ENCODE measurements at places on chromosomes 1 and 21. TPM values are rescaled to one million over a fixed set of nuclear protein-coding genes. Genes with fewer than 3 reads are reported as not detected.
A peak's percentile ranks its signal among the peaks of the same experiment; 100 is the strongest.

The CDA gene
- total RNA-seq: 3.4 TPM

The B3GALT5 gene
- total RNA-seq: 0.94 TPM

The TENT5C gene
- 30.1 TPM for total RNA-seq

DNA sequence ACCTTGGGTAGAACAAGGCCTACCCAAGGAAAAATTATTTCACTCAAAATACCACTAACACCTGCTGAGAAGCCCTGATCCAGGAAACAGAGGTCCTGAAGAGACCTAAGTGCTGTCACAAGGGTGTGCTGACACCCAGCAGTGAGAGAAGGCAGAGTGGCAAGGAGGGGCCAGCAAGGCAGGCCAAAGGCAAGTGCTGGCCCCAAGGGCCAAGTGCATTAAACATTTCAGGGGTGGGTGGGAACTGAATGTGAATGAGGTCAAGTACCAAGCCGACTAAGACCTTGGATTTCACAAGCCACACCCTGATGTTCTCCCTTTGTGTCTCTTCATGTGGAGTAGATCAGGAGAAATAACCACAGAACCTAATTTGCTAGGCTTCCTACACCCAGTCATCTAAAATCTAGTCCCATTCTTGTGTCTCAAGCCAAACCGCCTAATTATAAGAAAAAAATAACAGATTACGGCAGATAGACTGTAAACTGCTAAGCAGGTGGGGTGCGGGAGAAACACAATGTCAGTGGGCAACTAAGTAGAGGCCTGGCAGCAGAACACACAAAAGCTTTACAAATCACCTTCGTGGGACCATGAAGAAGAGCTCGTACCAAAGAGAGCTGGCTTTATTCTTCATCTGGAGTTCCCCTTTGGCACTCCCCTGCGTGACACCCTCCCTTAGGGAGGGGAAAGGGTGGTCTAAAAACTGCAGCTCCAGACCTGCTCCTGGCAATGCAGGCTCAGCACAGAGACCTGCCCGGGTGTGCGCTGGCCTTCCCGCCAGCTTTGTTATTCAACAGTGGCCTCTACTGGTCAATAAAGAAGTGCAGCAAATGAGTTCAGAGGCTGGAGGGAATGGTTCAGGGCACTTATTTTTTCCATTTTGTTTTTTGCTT lies 8.7 kb downstream of the UBE2G2 start:
- DNase-seq: peak; percentile 74

- DNase-seq: no peak
These were observed 39.9 kb upstream of the HMGN1 start for GRCh38 chr21:39388811-39389155.

The CSF1 gene
- total RNA-seq: 65.3 TPM

The PEAR1 gene
- total RNA-seq: 15.3 TPM

DNA sequence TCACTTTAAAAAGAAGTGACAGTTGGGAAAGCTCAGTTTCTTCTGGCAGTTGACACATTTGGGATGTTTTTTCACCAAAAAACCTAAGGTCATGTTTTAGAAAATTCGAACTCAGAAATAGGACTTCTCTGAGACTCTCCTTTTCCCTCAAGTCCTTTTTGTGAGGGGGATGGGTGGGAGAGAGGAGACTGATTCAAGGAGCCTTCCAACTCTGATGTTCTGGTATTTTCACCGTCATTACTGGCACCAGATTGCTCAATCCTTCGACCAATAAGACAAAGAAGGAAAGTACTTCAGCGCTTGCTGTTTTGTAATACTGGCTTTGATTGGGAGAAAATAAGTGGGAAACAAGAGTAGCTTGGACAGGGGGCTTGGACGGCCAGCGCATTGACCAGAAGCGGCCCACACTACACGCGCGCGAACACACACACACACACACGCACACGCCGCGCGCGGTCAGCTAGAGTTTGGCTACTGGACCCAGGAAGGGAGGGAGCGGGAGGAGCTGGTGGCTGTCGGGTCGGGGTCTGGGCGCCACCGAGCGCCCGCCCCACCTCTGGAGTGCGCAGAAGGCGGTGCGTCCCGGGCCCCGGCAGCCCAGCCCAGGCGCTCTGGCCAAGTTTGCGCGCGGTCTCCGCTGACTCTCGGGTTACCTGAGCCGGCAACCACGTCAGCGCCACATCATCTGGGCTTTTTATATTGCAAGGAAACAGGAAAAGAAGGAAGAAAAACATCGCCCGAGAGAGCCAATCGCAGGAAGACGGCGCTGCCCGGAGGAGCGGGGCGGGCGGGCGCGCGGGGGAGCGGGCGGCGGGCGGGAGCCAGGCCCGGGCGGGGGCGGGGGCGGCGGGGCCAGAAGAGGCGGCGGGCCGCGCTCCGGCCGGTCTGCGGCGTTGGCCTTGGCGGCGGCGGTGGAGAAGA lies at the start of gene KCNK1:
Gene KCNK1 (plus strand): TSS at position 855 of the 921 bp plus-strand sequence. CDS start 66 bp downstream, at position 921.
- peak; percentile 84 for DNase-seq

DNA sequence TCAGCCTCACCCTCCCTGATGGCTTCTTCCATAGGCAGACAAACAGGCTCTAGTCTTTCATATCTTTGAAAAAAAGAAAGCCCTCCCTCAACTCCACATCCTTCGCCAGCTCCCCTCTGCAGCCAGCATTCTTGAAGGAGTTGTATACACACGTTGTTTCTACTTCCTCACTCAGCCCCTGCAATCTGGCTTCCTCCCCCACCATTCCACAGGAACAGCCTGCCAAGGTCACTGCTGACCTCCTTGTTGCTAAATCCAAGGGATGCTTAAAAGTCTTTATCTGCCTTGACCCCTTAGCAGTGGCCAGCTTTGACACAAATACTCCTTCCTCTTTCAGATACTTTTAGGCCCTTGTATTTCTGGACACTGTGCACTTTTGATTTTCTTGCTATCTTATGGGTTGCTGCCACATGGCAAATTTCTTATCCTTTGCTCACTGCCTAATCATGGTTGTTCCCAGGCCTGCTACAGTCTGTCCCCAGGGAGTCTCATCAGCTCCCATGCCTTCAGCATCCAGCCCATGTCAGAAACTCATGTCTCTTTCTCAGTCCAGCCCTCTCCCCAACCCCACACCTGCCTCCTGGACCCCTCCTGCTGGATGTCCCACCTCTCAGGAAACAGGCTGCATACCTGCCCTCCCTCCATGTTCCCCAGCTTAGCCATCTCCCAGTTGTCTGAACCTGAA lies 8.3 kb downstream of the FAM229A start:
- peak; percentile 94 for DNase-seq

DNA sequence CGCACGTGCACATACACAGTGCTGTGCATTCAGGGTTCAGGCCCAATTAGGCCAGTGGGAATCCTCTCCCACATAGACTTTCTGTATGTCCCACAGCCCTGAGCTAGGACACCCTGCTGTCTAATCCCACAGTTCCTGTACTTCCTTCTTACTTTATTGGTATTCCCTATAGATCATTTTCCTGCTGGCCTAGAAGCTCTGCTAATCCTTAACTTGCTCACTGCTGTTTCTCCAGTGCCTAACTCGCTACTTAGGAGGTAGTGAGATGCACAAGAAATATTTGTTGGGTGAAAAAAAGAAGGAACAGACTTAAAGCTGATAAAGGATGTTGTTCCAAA lies 34.1 kb upstream of the FHAD1 start:
- no peak for DNase-seq

GRCh38 chr1:22121421-22121911 lies 21.4 kb downstream of the WNT4 start:
- no peak for DNase-seq

The SELE gene
- total RNA-seq: 4.5 TPM

- no peak for DNase-seq
These were observed 30.8 kb upstream of the GLIS1 start for GRCh38 chr1:53769780-53770179.

DNA sequence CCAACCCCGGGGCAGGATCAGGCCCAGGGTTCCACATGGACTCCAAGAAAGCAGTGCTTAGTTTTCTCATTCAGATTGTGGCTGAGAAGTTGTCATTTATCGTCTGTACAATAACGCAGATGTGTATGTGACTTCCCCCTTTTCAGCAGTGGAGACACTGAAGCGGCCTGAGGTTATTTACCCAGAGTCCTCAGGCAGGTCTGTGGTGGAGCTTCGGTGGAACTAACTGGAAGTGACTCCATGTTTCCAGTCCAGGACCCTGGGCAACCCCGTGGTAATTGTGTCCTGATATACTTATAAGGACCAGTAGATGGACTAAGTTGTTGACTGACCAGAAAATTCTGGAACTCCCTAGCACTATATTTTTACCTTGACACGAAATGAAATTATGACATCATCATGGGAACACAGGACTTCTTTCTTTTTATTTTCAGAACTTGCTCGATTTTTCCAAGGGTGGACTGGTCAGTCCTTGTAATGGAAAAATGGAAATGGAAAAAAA lies 1.0 kb upstream of the IER5 start:
- no peak for DNase-seq

DNA sequence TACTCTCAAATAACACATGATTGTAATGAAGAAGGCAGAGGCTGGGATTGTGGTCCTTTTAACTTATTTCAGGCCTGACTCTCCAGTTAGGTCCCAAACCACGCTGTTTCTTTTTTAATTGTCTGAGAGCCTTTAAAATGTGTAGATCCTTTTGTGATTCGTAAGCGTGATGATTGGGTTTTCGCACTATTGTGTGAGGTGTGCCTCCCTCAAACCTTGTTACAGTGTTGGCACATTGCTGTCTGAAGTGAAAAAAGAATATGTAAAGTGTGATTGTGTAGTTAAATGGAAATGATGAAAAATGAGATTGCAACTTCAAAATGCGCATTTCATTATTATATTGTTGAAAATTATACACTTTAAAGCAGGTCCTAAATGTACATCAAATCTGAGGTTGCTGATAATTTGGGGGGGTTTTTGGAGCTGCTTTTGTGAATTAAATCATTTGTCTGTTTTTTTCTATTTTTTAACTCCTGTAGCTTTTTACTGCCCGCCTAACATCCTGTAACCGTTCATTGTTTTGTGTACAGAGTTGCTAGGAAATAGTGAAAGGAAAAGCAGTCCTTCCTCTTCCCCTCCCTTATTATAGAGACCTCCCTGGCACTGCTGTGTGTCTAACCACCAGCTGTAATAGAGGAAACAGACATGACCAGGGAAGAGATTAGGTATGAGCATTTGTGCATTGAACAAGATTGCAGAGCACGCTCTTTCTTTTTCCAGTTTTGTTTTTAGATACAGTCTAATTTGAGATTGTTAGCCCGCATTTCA lies 43.3 kb downstream of the IARS2 start:
- no peak for DNase-seq

The FTCD gene
- total RNA-seq: 0.26 TPM

The S100A1 gene
- total RNA-seq: not detected

DNA sequence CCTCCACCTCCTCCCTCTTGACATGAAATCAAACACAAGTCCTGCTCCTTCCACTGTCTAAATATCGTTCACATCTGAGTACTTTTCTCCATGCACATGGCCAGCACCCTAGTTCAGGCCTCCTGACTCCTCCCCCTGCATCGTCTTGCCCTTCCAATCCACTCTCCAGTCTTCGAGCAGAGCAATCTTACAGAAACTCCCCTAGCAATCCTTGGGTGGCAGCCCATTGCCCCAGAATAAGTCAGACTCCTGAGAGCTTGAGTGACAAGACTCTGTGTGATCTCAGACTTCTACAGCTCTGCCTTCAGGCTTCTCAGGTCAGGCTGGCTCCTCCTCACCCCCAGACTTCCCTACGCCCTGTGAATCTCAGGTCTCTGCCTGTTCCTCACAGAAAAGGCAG lies 5.5 kb downstream of the SH2D2A start:
- DNase-seq: no peak

- peak; percentile 62 for DNase-seq
These were observed 27.2 kb upstream of the EPS8L3 start for GRCh38 chr1:109790735-109791494.

GRCh38 chr1:53628286-53628955 lies 110.5 kb downstream of the GLIS1 start:
- no peak for DNase-seq

- DNase-seq: no peak
These were observed 1.7 kb upstream of the CLCA1 start for GRCh38 chr1:86466986-86467385.

GRCh38 chr1:89941110-89941766 lies 53.7 kb upstream of the ZNF326 start:
- DNase-seq: no peak

GRCh38 chr21:27647921-27648320 lies 681.0 kb upstream of the ADAMTS5 start:
- DNase-seq: no peak

The SELL gene
- total RNA-seq: 22.7 TPM

- DNase-seq: no peak
These were observed 79.6 kb downstream of the RGL1 start for GRCh38 chr1:183884526-183884925.

GRCh38 chr1:41359211-41360073 lies 1.8 kb upstream of the FOXO6 start:
- DNase-seq: no peak

The LRIF1 gene
- total RNA-seq: 12.2 TPM

The COL11A1 gene
- total RNA-seq: 0.86 TPM

- DNase-seq: no peak
These were observed 12.5 kb upstream of the PKP1 start for GRCh38 chr1:201270616-201271390.

The ADCY10 gene
- not detected for total RNA-seq

DNA sequence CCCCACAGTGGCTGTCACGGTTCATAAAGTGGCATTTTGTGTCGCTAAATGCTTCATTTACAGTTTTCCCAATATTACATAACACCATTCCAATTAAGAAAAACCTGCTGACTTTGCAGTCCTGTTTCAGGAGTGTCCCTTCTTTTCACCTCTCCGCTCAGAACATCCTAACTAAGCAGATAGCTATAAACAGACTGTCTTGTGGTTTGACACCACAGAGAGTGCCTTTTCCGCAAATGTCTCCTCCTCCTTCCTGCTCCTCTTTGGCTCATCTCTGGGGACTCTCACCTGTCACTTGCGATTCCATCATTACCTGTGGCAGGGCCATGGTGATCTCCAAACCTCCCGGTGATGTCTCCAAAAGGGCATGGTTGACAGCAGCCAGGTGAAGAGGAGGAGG lies 119.0 kb downstream of the CNIH3 start:
- no peak for DNase-seq

DNA sequence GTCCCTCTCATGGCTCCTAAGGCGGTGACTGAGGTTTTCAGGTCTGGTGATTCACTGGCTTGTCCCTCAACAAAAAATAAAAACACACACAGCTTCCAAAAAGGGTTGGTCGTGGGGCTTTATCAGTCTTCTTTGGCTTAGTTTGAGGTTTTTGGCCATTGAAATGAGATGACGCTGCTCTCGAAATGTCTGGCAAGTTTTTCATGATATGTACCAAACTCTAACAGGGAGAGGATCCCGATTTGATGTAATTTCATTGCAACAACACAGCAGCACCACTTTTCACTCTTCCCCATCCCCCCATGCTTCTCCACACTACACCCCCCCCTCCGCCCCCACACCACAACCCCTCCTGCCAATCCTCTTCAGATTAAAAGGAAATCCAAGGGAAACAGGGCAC lies 187.1 kb upstream of the NFIA start:
- no peak for DNase-seq

Measured in lung (tissue), 17 donors.